ENCODE measurements at places on chromosomes 12 and 14.

GRCh38 chr12:24230061-24230701 lies 280.7 kb upstream of the SOX5 start:
- peak; percentile 56 for DNase-seq

- peak; percentile 46 for DNase-seq
These were observed at the start of gene NRIP2 for GRCh38 chr12:2834581-2835491. Gene NRIP2 (minus strand): TSS chr12:2835035. CDS start chr12:2834983, 52 bp downstream.

DNA sequence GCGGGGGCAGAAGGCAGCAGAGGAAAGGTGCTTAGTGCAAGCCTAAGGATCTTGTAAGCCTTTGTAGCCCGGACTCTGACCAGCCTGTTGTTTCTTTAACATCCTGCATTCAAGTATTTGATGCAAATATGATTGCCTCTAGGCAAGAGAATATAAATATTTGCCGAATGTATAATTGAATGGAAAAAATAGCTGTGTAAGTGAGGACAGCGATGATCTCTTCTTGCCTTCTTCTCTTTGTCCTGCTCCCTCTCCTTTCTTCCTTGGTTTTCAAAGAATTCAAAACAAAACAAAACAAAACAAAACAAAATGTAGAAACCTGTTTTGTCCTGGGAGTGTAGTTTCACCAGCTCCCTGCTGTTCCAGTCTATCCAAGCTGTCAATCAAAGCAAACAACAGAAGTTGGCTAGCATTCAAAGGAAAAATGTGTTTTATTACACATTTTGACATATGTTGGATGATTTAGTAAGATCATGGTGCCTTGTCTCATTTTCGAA lies 74.9 kb upstream of the CPM start:
- no peak for DNase-seq

DNA sequence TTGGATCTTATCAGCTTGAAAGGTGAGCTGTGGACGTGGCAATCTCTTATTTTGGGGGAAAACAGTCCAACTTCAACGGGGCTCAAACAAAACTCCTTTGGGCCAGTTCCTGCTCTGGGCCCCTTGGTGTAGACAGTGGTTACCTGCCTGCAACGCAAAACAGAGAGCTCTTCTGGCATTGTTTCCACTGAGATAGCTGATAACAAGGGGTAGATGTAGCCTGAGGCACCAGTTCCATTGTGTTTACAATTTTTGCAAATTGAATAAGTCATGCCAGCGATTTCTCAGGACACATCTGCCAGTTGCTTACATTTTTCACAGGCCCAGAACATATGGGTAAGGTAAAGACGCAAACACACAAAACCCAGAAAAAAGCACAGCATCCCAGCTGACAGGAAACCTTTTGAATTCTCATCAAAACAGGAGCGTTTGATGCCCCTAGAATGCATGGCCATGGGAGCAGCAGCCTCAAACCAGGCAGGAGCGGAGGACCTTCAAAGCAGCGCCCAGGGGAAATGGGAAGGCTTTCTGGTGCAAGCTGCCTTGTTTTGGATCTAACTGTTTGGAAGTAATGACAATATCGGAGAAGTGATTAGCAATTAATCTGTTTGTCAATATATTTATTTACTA lies 259.7 kb downstream of the AACS start:
- no peak for DNase-seq

DNA sequence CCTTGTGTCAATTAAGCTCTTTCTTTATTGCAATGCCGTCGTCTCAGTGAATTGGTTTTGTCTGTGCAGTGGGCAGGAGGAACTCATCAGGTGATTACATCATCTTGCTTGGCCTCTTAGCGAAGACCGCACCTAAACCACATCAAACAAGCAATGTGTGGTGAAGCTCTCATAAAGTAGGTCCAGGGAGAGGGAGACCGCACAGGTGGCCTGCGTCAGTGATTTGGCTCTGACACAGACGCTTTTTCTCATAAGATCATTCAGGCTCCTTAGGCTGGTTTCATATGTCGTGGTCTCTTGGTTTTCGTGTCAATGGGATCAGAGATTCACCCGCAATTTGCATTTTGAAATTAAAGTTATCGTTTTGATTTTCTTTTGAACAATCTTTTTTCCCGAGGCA lies 6.7 kb upstream of the TESC start:
- no peak for DNase-seq

- no peak for DNase-seq
These were observed 39.4 kb downstream of the CRACR2A start for GRCh38 chr12:3713483-3713882.

GRCh38 chr14:93056840-93057585 lies 58.7 kb downstream of the ITPK1 start:
- DNase-seq = peak; percentile 28

DNA sequence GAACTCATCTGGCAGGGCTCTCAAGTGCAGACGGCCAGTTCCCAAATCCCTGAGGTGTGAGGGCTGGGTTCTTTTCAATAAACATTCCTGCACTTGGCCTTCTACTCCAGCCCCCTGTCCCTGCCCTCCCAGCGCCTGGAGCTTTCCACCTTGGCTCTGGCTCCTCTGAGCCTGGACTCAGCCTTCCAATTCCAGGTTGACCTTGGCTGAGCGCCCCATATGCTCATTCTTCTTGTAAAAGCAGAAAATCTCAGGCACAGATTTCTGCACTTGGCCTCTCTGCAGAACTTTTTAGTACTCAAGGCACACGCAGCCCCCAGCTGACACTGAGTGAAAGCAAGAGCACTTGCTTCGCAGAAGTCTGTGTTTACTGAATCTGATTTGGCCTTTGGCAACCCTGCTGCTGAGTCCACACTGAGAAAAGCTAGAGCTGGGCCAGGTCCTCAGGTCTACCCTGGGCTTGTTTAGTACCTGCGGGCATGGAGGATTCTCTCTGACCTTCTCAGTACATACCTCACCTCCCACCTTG lies 222.7 kb downstream of the MSRB3 start:
- no peak for DNase-seq

- DNase-seq = no peak
These were observed 65.1 kb upstream of the GPATCH2L start for GRCh38 chr14:76086636-76087035.

- DNase-seq = no peak
These were observed 38.4 kb upstream of the BCL2L14 start for GRCh38 chr12:12032260-12032791.

DNA sequence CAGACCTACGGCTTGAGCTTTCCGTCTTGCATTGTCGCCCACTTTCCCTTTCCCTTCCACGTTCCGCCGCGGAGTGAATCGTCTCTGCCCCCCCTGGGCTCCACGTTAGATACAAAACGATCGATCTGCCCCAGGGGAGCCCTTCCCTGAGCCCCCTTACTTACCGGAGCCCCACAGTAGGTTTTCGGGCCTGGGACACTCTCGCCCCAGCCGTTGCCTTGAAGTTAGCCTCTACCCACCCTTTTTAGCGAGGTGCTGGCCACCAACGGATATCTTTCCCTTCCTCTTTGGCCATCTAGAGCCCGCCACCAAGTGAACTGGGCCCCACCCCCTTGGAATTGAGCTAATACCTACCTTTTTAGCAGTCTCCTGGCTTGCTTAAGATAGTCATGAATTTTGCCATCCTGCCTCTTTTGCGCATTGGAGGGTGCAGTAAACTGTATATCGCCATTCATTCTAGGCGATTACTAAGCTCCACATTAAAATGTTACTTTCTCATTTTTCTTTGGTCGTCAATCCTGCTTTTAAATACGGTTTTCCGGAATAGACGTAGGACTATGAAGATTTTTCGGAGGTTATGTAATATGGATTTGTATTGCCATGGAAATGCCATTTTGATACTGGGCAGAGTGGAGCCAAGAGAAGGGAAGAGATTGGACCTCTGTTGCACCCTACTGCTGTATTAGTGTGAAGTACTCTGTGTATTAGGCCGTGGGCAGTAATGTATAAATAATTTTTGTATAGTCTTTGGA lies 764 bp downstream of the RBM25 start:
- DNase-seq = peak; percentile 19

DNA sequence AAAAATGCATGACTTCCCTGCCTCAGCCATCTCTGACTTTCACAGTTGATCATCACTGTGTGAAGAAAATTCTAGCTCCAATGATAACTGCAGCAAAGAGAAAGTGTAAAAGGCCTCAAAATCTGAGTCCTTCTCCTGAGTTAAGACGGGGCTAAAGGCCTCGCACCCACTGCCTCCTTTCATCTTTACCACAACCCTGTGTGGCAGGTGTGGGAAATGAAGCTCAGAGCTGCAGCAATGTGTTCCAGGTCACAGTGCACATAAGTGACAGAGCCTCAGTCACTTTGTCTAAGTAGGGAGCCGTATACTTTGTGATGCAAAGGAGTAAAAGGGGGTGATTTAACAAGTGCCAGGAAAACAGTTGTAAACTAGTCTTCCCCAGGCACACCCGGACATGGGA lies 144.7 kb upstream of the TMCC3 start:
- no peak for DNase-seq

GRCh38 chr14:53896726-53897125 lies 59.9 kb downstream of the BMP4 start:
- no peak for DNase-seq

DNA sequence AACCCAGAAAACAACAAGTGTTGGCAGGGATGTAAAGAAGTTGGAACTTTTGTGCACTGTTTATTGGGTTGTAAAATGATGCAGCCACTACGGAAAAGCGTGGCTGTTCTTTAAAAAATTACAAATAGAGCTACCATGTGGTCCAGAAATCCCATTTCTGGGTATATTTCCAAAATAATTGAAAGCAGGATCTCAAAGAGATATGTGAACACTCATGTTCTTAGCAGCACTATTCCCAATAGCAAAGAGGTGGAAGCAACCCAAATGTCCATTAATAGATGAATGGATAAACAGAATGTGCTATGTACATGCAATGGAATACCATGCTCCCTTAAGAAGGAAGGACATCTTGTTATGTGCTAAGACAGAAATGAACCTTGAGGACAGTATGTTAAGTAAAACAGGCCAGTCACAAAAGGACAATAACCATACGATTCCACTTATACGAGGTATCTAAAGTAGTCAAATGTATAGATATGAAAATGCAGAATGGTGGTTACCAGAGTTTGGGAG lies 249.5 kb downstream of the PHLDA1 start:
- no peak for DNase-seq

- DNase-seq = no peak
These were observed 19.4 kb upstream of the EML1 start for GRCh38 chr14:99773521-99774497.

- no peak for DNase-seq
These were observed 35.1 kb downstream of the EIF2S3B start for GRCh38 chr12:10540776-10541205.

GRCh38 chr14:21825149-21825743 lies 151.6 kb upstream of the OR4E1 start:
- DNase-seq = no peak

- DNase-seq = no peak
These were observed 448.5 kb downstream of the TMEM121 start for GRCh38 chr14:105974902-105975301.

GRCh38 chr14:70856851-70857495 lies 47.7 kb upstream of the MAP3K9 start:
- no peak for DNase-seq

DNA sequence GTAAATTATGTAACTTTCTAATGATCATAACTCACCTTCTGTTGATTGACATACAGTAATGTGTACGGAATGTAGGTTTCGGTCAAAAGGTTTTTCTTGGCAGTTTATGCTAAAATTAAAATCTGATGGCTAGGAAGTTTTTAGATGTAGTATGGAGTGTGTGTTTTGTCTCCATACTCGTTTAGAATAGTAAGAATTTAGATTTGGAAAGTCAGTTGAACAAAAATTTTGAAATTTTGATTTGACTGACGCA lies 859 bp downstream of the PALS1 start:
- DNase-seq = no peak

- DNase-seq = peak; percentile 98
These were observed 4.5 kb upstream of the GDF11 start for GRCh38 chr12:55738123-55739024.

GRCh38 chr12:116607039-116607438 lies 47.9 kb downstream of the MAP1LC3B2 start:
- DNase-seq = no peak

- DNase-seq = peak; percentile 95
These were observed 294.9 kb downstream of the FOXN3 start for GRCh38 chr14:89121968-89122620.

DNA sequence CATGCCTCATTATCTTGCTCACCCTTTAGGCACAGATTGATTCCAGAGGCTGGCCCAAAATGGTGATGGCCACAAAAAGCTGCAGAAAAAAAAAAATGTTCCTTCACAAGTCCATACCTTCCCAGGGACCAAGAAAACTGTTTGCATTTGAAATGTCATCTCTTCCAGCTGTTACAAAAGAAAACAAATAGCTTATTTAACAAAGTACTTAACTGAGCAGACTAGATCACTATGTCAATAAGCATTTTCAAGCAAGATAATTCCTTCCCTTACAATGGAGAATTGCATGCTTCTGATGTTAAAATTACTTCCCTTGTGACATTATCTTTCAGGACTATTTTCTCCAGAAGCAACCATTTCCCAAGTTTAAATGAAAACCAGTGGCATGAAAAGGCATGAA lies 377.9 kb upstream of the KITLG start:
- no peak for DNase-seq

- no peak for DNase-seq
These were observed 56.4 kb downstream of the KDM5A start for GRCh38 chr12:332581-333205.

GRCh38 chr14:61362072-61362750 lies 40.8 kb downstream of the PRKCH start:
- DNase-seq = no peak

DNA sequence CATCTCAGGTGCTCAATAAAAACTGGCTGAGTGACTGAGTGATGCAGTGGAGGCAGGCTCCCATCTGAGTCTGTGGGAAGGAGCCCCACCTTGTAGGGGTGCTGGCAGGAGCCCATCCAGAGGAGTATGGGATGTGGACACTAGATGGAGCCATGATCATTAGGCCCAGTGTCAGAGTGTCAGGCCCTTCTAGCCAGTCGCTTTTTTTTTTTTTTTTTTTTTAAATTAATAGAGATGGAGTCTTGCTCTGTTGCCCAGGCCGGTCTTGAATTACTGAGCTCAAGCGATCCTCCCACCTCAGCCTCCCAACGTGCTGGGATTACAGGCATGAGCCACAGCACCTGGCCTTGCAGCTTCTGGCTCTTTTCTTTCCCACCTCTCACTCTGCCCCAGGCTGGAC lies 11.5 kb downstream of the RITA1 start:
- no peak for DNase-seq

- DNase-seq = no peak
These were observed 43.4 kb upstream of the NR2C1 start for GRCh38 chr12:95116773-95117172.

- DNase-seq = no peak
These were observed 27.3 kb downstream of the NTF3 start for GRCh38 chr12:5459051-5459782.

- no peak for DNase-seq
These were observed 29.1 kb downstream of the SH2B3 start for GRCh38 chr12:111434680-111435338.

GRCh38 chr14:104792101-104792884 lies 3.3 kb downstream of the AKT1 start:
- no peak for DNase-seq

DNA sequence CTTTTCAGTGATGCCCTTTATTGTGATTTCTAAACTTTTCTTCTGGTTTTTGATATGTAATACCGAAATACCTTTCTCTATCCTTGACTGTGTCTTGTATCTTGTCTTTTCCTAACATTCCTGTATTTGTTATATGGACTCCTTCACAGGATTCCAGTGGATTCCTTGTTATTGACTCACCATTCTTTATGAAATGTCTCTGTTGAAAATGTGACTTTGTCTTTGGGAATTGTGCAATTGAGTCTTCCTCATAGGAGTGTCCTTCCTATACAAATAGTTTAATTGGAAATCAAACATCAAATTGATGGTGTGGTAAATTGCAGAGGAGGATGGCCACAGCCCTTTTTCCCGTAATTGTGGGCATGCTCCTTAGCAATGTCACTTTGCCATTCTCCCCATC lies 296.6 kb upstream of the KITLG start:
- DNase-seq = no peak
